Activated CD4-positive, CD25-positive, alpha-beta regulatory T cell treated with anti-CD3 and anti-CD28 coated beads, Interleukin-2, amount 50 U/mL, for 72 hours (primary cell): ENCODE measurements at places on chromosomes 6 and 20.

DNA sequence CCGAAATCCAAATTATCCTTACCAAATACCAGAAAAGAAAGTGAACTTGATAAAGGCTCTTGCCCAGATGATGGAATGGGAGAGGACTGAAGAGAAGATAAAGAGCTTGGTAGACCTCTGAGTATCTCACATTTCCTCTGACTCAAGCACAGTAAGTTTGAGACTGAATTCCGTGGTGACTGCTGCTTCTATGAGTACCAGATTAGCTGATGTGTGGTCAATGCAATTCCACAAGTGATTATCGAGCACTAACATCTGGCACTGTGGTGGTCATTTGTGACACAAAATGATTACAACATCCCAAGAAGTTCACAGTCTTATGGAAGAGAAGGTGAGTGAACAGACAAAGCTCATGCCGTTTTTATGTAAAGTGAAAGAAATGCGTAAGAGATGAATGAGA lies 2.6 kb upstream of the RPS6KA2 start:
- no peak for DNase-seq

DNA sequence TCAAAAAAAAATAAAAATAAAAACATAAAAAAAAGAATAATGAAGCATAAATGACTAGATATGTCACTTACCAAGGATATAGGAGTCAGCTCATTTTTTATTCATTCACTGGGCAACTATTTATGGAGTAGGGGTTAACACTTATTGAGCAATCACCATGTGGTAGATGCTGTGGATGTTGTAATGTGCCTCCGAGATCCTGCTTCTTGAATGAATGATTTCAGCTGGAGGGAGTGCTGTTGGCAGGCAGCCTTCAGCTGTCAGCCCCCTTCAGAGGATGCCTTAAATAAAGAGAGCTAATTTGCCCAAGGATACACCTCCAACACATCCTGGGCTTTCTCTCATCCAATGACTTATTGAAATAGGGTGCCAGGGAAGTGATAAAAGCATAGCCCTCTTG lies 229.5 kb upstream of the DTNBP1 start:
- DNase-seq: no peak

GRCh38 chr6:20400456-20401204 lies 1.0 kb upstream of the E2F3 start:
- no peak for DNase-seq

DNA sequence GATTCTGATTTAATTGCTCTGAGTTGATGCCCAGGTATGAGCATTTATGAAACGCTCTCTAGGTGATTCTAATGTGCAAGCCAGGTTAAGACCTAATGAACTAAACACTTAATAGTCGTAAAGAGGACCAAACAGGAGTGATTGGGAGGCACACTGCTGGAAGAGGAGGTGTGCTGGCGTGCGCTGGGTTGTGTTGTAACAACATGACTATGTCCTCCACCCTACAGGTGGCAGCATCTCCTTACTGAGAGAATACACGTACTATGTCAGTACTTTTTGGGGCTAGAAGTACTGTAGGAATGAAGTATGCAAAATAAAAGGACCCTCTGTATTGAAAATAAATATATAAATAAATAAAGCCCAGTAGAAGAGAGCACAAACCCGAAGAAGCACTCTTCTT lies 11.9 kb downstream of the C6orf89 start:
- DNase-seq: no peak

DNA sequence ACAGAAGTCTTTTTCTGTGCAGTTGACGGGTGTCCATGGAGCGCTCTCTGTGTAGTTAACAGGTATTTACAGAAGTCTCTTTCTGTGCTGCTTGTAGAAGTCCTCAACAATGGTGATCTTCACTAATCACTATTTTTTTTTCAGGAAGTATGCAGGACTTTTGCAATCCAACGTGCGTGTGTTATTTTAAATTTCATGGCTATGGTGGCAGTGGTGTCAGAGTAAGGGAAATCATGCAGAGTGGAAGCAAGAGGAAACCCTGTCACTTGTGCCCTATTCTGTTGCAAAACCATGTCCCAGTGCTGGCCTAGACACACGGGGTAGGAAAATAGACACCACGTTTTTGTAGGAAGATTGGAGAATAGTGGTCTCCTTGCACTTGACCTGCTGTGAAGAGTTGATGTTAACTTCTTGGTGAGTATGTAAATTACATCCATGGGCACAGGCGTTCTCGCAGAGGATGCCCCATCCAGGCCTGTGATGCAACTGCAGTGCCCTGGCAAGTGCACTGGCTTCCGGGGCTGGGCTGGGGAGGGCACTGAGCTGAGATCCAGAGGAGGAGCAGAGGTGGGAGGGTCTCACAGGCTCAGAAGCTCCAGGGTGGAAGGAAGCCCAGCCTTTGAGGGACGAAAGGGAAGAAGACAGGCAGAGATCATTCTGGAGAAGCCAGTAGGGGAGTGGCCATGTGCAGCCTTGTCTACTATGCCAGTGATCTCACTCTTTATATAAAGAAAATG lies 146.5 kb downstream of the SYCP2 start:
- peak; percentile 25 for DNase-seq

DNA sequence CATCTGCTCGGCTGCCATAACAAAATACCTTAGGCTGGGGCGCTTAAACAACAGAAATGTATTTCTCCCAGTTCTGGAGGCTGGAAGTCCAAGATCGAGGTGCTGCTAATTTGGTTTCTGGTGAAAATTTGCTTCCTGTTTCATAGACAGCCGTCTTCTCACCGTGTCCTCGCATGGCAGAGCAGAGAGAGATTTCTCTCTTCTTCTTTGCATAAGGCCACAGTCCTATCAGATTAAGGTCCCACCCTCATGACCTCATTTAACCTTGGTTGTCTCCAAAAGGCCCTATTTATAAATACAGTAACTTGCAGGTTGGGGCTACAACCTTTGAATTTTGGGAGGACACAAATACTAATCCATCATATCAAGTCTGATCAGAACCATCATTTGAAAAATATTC lies 544.3 kb downstream of the KIF16B start:
- no peak for DNase-seq

DNA sequence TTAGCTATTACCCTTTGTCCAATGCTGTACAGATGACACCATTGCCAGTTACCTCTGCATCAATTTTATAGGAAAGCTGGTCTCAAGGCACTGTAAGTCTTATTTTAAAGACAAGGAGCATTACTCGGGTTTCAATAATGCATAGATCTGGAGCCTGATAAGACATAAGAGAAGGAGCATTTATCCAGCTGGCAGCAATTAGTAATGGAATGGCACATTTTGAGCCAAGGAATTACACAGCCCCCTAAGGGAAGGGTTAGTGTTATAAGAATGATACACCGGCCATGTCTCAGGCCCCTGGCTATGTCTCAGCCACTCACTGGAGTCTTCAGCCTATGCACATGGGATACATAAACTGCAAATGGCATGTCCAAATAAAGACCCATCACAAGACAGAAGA lies 23.1 kb upstream of the TMEM242 start:
- no peak for DNase-seq

DNA sequence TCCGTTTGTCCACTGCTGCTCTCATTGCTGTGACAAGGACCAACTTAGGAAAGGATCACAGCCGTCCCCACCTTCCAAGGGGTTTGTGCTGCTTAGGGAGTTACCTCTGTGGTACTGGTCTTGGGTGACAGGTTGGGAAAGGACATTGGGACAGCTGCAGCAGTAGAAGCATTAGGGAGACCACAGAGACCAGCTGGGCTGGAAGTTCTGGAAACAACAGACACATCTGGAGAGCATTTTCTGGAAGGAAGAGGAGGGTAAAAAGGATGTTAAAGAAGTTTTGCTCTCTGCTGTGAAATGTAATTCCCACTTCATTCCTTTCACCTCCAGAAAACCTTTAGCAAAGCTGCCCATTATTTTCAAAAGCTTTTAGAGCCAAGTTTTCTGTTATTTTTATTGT lies 304.2 kb downstream of the LRFN2 start:
- no peak for DNase-seq

DNA sequence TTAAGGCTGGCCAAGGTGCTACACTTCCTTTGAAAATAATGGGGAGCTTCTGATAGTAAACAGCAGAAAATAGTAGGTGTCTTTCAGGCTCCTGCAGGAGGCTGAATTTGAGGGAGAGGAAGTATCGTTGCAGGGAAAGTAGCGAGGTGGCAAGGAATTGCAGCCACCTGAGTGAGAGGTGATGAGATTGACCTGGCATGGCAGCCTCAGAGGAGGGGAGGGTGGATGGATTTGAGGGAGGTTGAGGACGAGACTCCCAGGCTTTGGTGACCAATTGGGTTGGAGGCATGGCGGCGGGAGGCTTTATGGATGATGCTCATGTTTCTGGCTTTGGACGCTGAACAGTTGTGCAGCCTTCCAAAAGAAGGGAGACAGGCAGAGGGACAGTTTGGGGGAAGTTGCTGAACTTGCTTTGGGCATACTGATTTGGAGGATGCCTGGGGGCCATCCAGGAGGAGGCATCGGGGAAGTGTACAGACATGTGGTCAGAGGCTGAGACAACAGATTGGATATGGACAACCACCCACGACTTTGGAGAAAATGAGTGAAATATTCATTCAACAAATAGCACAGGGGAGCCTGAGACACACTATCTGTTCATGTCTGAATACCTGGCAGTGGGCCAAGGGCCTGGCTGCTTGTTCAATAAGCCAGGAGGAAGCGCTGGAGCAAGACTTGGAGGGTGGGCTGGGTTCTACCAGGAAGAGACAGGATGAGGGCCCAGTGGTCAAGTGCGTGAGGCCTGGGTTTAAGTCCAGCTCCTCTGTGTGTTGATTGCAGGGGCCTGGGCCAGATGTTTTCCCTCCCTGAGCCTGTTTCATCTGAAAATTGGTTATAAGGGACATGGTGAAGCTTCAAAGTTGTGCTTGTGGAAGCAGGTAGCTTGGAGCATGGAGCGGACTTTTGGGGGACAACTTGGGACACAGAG lies 113.2 kb downstream of the CEBPB start:
- DNase-seq: no peak

DNA sequence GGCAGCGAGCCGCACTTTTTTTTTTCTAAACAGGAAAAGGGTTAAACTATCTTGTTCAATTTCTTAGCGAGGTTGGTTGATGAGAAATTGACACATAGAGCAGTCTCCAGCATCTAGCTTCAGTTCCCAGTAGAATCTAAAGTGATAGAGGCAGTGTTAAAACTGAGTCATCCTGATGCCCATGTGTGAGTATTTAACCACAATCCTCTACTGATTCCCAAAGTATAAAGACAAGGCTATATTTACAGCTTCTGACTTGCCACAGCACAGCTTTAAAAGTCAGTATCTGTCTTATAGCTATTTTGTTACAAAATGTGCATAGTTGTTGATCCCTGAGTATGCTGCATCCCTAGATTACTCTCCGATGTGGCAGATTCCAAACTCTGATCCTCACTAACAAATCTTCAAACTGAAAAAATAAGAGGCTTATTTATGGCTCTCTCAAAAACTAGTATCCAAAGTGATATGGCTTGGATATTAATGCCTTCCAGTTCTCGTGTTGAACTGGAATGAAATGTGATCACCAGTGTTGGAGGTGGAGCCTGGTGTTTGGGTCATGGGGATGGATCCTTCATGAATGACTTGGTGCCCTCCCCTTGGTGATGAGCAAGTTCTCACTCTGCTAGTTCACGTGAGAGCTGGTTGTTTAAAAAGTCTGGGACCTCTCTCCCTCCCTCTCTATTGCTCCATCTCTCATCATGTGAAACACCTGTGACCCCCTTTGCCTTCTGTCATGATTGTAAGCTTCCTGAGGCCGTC lies 13.1 kb upstream of the POPDC3 start:
- no peak for DNase-seq

DNA sequence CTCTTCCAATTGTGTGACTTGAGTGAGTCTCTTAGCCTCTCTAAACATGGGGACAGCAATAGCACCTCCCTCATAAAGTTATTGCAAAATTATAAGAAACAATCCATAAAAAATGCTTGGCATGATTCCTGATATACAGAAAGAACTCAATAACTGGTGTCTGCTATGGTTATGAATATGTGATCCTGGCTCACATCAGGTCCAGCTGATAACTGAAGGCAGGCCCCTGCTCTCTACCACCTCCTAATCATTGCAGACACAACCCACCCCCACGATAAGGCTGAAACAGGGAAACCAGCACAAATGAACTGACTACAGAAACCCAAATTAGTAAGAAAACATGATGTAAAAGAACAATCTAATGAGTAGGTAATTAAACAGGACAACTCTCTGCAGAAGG lies 5.4 kb downstream of the TRIM15 start:
- DNase-seq: no peak
